Nucleus accumbens (tissue), 56 donors: ENCODE measurements at places on chromosomes 13 and 19.

DNA sequence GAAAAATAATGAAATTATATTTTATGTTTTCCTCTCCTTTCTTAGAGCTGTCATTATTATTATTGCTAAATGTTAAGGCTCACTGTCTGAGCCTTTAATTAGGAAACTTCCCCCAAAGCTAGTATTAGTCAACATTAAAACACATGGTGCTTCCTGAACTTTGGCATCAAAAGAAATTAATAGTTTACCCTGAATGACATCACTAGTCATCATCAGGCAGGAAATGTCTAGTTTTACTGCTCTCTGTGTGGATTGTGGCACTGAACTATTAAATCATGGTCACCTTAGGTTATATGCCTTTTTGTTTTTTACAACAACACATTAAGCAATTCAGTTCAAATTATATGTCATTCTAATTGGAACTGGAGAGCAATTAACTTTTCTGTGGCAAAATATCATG is 595.5 kb downstream of the SLITRK1 start:
- no peak for DNase-seq

DNA sequence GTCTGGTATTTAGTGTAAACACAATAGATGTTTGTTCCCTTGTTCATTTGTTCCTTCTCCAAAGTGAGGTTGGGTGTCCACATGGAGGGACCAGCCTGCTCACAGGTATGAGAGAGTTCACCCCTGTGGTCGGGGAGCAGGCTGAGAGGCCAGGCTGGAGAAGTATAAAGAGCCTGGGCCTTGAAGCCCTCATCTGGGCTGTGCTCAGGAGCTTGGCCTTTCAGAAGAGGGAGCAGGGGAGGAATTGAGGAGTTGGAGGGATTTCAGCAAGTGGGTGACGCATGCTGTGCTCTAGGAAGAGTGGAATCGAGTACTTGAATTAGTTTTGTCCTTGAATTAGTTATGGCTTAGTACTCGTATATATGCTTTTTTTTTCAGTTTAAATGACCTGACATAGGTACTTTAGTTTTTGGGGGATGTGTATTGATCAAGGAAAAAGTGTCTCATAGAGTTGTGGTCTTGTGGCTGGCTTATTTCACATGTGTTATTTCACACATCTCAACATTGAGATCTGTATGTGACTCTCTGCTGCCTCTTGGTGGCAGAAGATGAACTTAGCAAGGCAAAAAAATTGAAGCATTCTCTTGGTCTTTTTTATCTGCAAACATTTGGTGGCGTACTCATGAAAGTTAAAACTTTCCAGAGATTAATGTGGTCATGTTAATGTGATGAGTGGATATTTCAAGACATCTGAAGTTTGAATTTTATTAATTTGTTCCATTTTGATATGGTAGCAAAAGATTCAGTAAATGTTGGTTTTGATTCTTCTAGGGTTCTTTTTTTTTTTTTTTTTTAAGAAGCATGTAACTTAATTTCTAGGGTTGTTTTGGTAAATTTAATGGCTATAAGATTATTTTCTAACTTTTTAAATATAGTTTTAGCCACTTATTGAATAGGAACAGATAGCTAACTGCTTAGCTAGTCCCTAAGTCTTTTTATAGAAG is 54.3 kb downstream of the SLAIN1 start:
- no peak for DNase-seq

DNA sequence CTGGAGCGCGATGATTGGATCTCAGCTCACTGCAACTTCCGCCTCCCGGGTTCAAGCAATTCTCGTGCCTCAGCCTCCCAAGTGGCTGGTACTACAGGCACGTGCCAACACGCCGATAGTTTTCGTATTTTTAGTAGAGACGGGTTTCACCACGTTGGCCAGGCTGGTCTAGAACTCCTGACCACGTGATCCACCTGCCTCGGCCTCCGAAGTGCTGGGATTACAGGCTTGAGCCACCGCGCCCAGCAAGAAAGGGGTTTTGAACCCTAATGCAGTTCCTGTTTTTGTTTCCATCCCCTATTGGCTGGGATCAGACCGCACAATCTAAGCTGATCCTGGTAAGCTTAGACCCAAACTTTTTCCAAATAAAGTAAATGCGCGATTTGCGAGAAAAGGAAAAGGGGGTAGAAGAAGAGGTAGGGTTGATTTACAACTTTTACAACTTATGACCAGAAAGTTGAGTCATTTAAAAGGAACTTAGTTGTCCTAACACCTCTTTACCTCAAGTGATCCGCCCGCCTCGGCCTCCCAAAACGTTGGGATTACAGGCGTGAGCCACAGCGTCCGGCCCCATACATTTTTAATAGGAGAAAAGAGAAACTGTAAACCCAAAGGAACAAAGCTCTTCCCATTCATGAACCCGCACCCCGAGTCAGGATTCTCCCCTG is 764 bp downstream of the ZNF626 start:
- no peak for DNase-seq

GRCh38 chr13:37187621-37188020 is 82.2 kb upstream of the CSNK1A1L start:
- no peak for DNase-seq

DNA sequence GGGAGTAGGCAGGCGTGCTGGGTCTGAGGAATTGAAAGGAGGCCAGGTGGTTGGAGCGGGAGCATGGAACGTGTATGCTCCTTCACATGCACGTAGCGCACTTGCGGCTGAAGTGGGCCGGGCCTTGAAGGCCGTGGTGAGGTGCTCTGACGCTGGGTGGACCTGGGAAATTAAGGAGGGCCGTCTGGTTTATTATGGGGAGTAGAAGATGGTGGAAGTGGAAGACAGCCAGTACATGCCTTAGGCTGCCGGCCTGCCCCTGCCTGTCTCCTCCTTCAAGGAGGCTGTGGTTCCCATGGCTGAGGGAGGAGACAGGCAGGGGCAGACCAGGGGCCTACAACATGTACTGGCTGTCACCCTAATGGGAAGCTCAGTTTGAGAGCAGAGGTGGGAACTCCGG is 23.9 kb downstream of the GATAD2A start:
- DNase-seq: no peak

DNA sequence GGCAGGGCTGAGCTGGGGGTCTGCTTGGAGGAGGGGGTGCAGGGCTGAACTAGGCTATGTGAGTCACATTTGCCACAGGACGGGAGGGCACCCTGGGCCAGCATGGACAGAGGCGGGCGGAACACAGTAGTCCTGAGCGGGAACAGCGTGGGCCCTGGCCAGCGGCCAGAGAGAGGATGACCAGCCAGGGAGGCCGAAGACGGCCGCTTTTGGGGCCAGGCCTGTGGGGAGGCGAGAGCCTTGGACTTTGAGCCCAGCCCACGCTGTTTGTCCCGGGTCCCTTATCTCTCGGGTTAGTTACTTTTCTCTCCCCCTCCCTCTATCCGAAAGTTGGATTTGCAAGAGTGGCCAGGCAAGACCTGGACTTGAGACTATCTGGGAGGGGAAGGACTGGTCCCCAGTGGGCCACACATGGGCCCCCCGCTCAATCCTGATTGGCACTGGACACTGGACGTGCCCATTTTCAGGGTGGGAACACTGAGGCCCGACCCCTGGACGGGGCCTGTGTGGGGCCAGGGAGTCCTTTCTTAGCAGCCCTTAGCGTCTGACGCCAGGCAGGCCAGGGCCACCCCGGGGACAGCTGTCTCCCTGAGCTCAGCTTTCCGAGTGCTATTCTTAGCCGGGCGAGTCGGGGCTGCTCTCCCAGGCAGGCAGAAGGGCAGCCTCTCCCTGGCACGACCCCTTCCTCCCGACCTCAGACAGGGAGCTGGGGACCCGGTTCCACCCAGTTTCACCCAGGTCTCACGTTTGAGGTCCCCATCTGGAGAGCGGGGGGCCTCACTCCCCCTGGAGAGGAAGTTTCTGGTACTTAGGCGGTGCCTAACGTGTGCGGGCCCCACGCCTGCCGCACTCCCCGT is 833 bp downstream of the GAMT start:
- no peak for DNase-seq

- peak; percentile 25 for DNase-seq
Observed at GRCh38 chr13:52127783-52128702, 830 bp downstream of the NEK5 start.

- DNase-seq: no peak
Observed at GRCh38 chr19:29785955-29786589, 25.7 kb upstream of the CCNE1 start.
